ENCODE measurements at places on chromosomes 6 and 20.

- DNase-seq, result no peak
These were observed 90.8 kb downstream of the FAM50B start for GRCh38 chr6:3939964-3940363.

DNA sequence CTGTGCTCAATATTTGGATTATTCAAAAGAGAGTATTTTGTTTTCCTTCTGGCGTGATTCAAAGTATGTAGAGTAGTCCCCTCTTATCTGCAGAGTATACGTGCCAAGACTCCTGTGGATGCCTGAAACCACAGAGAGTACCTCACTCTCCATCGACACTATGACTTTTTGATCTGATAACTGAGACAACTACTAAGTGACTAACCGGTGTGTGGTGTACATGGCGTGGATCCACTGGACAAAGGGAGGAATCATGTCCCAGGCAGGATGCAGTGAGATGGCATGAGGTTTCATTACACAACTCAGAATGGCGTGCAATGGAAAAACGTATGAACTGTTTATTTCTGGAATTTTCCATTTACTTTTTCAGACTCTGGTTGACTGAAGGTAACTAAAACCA, 112.2 kb upstream of the PDE7B start:
- DNase-seq, result no peak

GRCh38 chr6:14046476-14047068, 71.0 kb upstream of the CD83 start:
- no peak for DNase-seq

DNA sequence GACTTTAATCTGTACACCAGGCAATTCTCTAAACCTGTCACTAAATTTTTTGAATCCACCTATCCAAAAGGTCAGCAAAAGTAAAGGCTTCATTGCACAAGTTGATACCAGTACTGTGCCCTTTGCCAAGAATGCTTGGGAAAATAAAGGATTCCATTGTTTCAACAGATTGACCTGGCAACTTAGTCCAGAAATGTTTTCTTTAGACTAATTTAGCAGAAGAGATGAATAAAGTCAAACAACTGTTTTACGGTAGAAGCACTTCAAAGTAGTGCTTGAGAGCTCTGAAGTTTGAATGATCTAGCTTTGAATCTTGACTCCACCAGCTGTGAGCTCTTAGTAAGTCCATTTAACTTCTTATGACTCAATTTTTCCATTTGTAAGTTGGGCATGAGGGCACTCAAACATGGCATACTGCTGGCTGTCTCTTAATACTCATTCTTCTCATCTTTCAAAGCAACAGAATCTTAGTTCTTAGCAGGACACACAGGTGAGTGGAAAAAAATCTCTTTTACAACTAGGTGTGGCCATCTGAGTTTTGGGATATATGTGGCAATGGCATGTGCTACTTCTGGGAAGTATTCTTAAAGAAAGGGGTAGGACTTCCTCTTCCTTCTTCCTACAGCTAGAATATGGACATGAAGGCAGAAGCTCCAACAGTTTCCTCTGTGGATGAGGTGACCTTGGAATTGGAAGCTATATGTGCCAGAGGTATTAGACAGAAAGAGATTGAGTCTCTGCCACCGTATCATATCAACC, 55.9 kb upstream of the LOC128125822 start:
- no peak for DNase-seq

DNA sequence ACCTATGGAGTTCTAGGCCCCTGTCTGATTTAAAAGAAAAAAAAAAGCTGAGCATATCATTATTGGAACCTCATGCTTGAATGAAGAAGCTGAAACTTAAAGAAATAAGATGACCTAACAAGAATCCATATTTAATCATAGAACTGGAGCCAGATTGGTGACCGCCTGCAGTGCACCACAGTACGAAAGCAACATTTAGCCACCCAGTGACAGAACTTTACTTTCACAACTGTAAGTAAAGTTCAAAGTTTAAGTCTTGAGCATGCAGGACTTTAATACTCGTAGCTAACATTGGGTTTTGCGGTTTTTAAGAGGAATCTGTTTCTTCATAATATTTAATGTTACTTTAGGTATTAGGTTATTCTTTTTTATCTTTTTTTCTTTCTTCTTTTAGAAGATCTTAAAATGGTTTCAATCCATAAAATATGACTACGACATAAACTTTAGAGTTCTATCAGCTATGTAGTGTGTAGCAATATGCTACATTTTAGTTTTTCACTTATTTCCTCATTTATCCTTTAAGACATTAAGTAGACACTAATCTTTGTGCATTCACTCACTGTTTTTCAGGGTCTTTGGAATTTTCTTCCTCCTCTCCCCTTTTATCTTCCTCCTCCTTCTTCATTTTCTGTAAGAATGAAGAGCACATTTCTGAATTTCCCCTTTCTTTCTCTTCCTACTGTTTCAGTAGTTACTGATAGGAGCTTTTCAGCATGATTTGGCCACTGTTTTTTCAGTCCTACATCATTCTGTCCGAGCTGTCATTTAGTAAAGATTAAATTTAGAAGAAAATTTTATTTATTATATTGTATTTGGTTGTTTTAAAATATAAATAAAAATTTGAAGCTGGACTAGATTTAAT, 514.1 kb downstream of the GRIK2 start:
- no peak for DNase-seq

DNA sequence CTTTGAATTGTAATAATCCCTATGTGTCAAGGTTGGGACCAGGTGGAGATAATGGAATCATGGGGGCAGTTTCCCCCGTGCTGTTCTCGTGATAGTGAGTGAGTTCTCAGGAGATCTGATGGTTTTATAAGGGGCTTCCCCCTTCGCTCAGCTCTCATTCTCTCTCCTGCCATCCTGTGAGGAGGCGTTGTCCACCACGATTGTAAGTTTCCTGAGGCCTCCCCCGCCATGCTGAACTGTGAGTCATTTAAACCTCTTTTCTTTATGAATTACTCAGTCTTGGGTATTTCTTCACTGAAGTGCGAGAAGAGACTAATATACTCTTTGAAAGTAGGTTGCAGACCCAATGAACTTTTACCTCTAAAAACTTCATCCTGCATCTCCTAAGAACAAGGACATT, 39.2 kb upstream of the KCNG1 start:
- DNase-seq, result no peak

DNA sequence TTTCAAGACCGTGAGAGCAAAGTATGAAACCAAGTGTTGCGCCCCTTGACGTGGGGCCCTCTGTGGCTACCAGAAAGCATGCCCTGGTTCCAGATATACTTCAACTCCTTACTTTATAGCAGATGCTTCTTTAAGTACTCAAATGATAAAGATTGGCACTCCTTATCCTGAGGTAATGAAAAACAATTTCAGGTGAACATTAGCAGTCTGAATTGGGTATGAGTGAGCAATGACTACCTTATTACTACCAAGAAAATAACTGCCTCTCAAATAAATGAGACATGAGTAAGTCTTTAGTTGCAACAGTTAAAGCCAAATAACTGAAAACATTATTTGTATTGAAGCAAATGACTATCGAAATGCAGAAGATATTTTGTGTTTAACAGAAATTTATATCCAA, 408.7 kb downstream of the MMUT start:
- no peak for DNase-seq

DNA sequence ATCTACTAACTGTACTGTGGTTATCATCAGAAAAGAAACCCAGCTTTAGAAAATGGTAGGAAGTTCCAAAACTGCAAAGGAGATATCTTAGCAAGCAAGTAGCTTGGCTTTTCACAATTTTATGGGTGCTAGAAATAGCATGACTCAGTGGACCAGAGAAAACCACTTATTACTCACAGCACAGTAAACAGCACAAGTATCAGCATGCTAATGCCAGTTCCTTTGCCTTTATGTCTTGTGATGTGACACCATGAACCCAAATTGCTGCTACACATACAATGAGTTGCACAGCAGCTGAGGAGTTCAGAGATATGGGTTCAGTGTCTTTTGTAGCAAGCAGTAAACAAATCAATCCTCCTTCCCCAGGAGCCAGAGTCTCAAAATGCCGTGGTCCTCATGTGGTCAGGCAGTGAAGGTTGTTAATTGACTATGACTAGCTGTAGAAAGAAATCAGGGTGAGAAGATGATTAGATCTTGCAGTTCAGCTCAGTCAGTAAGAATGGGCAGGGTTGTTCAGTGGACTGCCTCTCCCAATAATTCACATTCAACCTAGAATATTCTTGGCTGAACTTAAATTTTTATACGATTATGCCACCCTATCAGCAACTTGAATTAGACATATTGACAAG, 73.3 kb downstream of the OPRM1 start:
- DNase-seq, result no peak
